ENCODE measurements at places on chromosomes 4 and X. TPM values are rescaled to one million over a fixed set of nuclear protein-coding genes. Genes with fewer than 3 reads are reported as not detected.

DNA sequence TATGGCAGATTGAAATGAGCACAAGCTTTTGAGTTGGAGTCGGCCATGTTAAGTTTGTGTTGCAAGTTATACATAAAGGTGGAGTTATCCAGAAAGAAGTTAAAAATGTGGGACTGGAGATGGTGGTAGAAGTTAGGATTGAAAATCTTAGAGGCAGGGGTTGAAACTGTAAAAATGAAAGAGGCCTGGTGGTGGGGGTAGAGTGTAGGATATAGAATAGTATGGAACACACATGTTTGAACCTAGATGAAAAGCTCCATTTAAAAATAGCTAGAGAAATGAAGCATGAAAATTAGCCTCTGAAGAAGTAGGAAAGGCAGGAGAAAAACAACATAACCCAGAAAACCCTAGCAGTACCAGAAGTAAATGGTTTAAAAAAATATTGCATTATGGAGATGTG, 131.8 kb upstream of the ENPEP start:
- no peaks in the 10 kb centered on the region for H3K27me3 ChIP-seq
- H3K36me3 ChIP-seq: no peaks in the 10 kb centered on the region
- H3K4me1 ChIP-seq: no peaks in the 10 kb centered on the region
- H3K27ac ChIP-seq: no peak overlapping the region

KLHL5 gene
- 11.3 TPM for total RNA-seq

CFAP299 gene
- total RNA-seq: not detected

DNA sequence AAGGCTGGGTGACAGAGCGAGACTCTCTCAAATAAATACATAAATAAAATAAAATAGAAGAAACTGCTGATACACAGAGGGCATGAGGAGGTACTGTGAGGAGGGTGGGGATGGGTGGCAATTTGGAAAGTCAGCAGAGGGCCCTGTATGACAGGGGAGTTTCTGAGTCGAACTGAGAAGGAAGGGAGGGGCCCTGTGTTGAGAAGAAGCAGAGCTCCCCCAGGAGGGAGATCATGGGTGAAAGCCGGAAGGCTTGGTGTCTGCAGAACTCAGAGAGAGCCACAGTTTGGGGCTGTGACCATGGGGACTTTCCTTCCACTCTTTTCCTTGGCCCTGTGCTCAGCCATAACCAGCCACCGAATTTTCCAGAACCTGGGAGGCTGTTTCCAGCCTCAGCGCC, 24.8 kb upstream of the AFAP1 start:
- no peak overlapping the region for H3K4me3 ChIP-seq
- no peaks in the 10 kb centered on the region for H3K27me3 ChIP-seq
- no peak for DNase-seq
- H3K36me3 ChIP-seq: no peaks in the 10 kb centered on the region

DNA sequence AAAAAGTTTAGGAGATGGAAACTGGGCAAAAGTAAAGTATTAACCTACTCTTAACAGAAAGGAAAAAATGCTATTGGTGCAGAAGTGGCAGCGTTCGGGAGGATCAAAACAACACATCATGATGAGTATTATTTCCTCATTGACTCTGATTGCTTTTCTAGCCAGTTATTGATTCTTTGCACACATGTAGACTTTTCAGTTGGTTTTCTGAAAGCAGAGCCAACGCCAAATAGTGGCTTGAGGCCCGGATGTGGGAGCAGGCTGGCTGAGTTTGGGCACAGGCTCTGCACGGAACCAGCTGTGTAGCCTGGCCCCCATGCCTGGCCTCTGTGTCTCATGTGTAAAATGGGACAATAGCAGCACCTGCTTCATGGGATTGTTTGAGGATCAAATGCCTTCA, 21.8 kb downstream of the STOX2 start:
- no peak for DNase-seq
- no peak overlapping the region for H3K27ac ChIP-seq
- H3K36me3 ChIP-seq: no peaks in the 10 kb centered on the region
- H3K4me3 ChIP-seq: no peak overlapping the region
- H3K27me3 ChIP-seq: no peaks in the 10 kb centered on the region
- no peaks in the 10 kb centered on the region for H3K4me1 ChIP-seq

Measured in psoas muscle (tissue), 8 donors.